ENCODE measurements at places on chromosomes 13 and 19.

GRCh38 chr19:5949792-5950305 lies 28.1 kb downstream of the RANBP3 start:
- H3K27ac ChIP-seq: no peak overlapping the region
- H3K4me3 ChIP-seq: no peak overlapping the region
- peaks cover 47% of the 10 kb centered on the region for H3K36me3 ChIP-seq
- no peaks in the 10 kb centered on the region for H3K27me3 ChIP-seq
- DNase-seq: no peak

DNA sequence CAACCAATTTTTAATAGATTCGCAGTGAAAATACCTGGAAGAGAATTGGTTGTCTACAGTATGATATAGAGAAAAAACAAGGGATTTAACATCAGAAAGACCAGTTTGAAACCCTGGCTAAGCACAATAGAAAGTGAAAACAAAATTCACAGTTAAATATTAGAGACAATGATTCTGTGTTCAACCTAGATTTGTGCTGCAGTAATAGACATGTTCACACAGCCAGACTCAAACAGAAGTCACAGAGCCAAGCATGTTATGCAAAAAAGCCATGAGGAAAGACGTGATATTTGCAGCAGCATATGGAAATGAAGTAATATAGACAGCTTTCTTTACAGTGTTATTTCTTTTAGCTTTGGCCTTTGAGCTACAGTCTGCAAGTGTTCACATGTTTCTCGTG lies 48.1 kb downstream of the SCEL start:
- H3K4me1 ChIP-seq: no peaks in the 10 kb centered on the region
- no peak overlapping the region for H3K27ac ChIP-seq
- no peaks in the 10 kb centered on the region for H3K27me3 ChIP-seq
- H3K4me3 ChIP-seq: no peak overlapping the region
- no peaks in the 10 kb centered on the region for H3K36me3 ChIP-seq
- no peak for DNase-seq

GRCh38 chr19:33298146-33298911 lies 4.0 kb downstream of the CEBPA start:
- H3K4me1 ChIP-seq: peaks cover 25% of the 10 kb centered on the region
- DNase-seq: no peak
- no peak overlapping the region for H3K27ac ChIP-seq
- no peaks in the 10 kb centered on the region for H3K36me3 ChIP-seq
- no peak overlapping the region for H3K4me3 ChIP-seq
- peaks cover 41% of the 10 kb centered on the region for H3K27me3 ChIP-seq

GRCh38 chr19:35740423-35741202 lies 1.6 kb downstream of the IGFLR1 start:
- peak overlapping the region; percentile 47 for H3K4me3 ChIP-seq
- no peaks in the 10 kb centered on the region for H3K27me3 ChIP-seq
- H3K36me3 ChIP-seq: peaks cover 36% of the 10 kb centered on the region
- DNase-seq: peak; percentile 98
- H3K27ac ChIP-seq: no peak overlapping the region

DNA sequence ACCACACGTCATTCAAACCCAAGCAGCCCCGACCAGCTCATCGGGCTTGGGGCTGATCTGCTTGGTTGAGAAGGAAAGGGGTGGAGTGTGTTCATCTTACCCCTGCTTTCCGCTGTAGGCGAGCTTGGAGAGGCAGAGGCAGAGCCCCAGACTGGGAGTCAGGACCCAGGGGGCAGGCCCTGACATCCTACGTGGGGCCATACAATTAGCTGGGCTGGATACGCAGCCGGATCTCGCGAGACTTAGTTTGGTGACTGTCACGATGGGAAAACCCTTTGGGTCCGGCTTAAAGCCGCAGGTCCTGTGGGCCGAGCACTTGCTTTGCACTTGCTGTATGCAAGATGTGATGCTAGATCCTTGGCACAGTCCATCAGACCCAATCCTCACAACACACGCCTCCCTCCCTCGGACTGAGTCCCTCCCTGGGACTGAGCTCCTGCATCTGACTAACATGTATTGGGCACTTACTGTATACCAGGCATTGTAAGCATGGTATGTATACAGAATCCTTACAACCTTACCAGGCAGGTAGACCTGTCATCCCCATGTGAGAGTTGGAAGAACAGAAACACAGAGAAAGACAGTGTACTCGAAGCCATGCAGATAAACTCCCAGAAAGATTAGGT lies 3.7 kb downstream of the CEACAM16 start:
- no peaks in the 10 kb centered on the region for H3K4me1 ChIP-seq
- H3K4me3 ChIP-seq: no peak overlapping the region
- no peaks in the 10 kb centered on the region for H3K36me3 ChIP-seq
- no peak overlapping the region for H3K27ac ChIP-seq
- no peak for DNase-seq
